Mesendoderm (in vitro differentiated cells): ENCODE measurements at places on chromosomes 4 and X.

- no peak for DNase-seq
Observed at GRCh38 chrX:44178274-44179053, 165.0 kb downstream of the EFHC2 start.

DNA sequence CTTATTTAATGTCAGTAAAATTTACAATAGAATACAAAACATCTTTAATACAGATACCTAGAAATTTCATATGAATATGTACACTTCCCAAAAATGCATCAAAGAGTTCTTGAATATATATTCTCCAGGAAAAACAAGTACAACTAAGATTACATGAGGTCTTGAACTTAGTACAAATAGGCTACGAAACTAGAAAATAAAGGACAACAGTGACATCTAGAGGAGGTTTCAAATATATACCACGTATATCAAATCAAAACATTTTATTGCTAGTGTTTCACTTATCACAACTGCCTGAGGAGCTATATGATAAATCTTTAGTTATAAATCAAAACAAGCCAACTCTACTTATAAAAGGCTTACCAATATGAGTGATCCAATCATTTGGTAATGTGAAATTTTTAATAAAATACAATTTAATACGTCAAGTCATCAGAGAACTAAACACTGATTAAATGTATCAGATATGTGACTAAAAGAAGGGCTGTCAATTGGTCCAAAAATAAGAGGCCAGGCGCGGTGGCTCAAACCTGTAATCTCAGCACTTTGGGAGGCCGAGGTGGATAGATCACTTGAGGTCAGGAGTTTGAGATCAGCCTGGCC is 36.6 kb downstream of the ANAPC10 start:
- DNase-seq: peak; percentile 58

DNA sequence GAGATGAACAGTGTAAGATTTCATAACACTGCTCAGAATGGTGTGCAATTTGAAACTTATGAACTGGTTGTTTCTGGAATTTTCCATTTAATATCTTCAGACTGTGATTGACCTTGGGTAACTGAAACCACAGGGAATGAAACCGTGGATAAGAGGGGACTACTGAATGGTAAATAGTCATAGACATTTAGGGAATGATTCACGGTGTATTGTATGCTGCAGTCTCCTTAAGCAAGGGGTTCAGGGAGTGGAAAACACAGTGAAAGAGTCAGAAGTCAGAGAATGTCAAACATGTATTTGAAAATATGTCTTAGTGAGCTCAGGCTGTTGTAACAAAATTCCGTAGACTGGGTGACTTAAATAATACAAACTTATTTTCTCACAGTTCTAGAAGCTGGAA is 398.2 kb upstream of the DIPK2B start:
- no peak for DNase-seq

- no peak for DNase-seq
Observed at GRCh38 chrX:116399681-116400080, 36.7 kb upstream of the SLC6A14 start.

DNA sequence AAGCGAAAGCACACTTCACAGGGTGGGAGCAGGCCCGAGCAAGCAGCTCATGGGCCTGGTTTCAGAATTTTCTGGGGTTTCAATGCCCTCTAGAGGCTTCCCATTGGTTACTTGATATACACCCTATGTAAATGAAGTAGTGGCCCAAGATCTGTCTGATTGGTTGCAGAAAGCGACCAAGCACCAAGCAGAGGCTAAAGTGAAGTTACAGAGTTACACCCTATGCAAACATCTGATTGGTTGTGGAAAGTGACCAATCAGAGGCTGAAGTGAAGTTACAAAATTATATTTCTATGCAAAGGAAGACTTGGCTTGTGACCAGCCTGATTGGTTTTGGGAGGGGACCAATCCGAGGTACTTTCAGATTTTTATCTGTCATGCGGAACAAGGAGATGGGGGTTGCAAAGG is 8.2 kb downstream of the FHIP1A start:
- DNase-seq: peak; percentile 45

DNA sequence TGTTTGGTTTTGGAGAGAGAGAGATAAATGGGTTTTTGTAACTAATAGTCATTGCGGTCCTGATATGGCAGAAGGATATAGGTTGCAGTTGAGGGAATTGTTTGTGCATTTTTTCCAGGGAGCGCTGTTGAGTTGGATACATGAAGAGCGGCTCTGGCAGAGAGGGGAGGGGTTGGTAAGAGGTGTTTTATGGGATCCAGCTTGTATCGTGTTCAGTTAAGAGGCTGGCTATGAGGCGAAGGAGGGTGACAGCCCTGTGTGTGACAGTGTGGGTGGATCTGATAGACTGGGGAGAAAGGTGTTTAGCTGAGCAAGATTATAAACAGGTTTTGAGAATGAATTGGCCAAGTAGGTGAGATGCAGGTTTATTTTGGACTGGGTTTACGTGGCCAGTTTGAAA is 1.5 kb downstream of the SPANXN4 start:
- DNase-seq: no peak

GRCh38 chr4:4677556-4678522 is 136.0 kb upstream of the STX18 start:
- DNase-seq: peak; percentile 74

GRCh38 chr4:79915246-79915645 is 157.8 kb downstream of the ANTXR2 start:
- no peak for DNase-seq

- DNase-seq: no peak
Observed at GRCh38 chr4:87523307-87523706, 5.9 kb downstream of the SPARCL1 start.

DNA sequence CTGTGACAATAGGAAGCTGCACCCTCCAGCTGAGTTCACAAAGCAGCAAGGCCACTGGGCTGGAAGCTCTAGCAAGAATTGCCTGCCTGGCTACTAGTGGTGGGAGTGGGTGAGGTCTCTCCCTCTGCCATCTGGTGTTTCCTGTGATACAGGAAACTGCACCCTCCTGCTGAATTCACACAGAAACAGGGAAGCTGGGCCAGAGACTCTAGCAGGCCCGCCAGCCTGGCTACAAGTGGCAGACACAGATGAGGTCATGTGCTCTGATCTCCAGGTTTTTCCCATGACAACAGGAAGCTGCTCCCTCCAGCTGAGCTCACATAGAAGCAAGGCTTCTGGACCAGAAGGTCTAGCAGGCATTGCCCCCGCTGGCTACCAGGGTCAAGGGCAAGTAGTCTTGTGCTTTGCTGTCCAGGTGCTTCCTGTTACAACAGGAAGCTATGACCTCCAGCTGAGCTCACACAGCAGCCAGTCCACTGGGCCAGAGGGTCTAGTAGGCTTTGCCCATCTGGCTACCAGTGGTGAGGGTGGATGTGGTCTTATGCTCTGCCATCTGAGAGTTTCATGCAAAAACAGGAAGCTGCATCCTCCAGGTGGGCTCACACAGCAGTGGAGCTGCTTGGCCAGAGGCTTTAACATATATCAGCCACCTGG is 41.5 kb upstream of the ZXDA start:
- DNase-seq: no peak

DNA sequence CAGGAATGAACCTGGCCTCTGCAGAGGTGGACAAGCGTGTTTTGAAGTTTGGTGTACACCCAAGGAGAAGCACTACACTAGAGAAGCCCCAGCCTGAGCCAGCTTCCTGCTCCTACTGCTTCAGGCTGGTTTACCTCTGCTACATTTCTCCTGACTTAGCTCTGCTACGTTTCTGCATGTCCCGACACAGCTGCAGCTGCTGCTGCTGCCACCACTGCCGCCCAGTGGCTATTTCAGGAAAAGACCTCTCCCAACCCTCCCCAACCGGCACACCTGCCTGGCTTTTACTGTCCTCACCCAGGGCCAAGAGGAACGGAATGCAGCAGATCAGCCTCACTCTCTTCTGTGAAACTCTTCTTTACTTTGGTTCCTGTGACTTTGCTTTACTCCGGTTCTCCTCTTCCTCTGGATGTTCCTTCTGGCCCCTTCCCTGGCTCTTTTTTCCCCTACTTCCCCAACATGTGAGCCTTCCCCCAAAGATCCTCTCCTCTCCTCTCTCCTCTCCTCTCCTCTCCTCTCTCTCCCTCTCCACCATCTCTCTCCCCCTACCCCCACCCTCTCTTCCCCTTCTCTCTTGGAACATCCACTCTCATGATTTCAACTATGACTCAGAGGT is 3.1 kb upstream of the P2RY4 start:
- DNase-seq: peak; percentile 74
